ENCODE measurements at places on chromosomes 16 and 17.

- DNase-seq: no peak
Measured at GRCh38 chr16:555528-556473, 4.4 kb upstream of the PRR35 start.

DNA sequence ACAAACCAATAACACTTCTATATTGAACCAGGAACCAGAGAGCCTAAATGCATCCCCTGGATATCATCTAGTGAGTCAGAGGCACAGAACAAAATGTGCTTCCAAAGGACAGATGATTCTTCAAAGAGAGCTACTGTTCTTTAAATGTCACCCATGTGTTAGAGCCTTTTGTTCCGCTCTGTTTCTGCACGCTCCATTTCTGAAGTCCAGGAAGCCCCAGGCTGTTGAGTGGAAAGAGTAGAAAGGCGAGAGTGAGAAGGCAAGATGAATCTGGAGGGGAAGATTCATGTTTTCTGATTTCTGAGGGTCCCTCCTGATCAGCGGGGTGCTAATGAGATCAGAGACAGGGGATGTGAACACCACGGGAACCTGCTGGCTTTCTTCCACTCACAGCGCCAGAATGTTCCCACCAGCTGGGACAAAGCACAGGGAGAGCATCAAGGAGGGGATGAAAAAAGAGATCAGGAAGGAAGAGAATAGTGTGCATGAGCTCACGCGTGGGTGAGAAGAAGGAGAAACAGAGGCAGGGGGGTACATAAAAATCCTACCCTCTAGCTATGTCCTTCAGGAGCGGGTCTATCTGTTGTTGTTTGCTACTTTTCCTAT is 559.9 kb upstream of the HSBP1 start:
- DNase-seq: no peak

DNA sequence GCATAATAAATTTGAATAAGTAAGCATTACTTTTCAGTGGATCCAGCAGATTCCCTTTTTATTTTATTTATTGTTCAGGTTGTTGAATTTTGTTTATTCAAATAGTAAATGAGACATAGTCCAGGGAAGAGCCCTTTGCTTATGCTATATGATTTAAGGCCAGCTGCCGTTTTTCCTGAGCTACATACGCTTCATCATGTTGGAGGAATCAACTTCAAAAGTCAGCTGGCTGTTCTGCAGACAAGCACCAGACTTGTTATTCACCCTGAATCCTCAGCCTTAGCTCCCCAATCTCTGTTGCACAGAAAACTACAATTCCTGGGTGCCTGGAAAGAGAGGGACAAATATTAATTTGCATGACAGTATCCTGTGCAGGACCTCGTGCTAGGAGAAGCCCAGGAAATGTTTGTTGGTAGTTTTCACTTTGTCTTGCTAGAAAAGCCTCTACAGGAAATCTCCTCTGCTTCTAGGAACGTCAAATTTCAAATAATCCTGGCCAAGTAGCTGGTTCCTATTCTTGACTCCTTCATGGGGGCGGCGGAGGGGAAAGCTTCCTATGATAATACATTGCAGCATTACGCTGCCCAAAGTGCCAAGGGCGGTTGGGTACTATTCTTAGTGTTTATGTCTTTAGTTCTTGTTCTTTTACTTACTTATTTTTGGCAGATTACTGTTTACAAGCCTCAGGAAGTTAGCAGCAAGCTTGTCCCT is 101.6 kb downstream of the PRKCA start:
- DNase-seq: no peak

DNA sequence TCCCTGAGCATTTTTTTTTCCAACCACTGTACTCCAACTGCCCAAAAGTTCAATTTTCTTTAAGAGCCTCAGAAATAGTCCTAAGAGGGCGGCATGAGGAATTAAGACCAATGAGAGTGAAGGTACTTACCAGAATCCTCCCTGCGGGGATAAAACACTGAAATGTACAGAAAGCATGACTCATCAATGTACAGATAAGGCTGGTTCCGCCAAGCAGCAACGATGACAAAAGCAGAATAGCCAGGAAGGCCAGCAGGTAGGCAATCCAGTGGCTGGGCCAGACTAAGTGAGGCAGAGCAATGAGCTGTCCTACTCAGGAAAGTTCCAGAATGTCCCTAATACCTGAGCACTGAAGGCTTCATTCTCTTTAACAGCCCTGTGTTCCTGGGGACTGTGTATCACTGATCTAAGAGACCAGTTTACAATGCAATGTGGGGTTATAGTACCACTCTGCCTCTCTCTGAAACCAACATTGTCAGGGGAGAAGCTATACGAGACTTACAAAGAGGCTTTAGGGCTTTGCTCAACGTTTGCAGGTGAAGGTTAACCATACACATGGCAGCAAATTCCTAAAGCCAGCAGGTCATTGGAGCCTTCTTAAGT is 11.0 kb upstream of the GPR139 start:
- no peak for DNase-seq

GRCh38 chr16:54487933-54488332 is 201.3 kb upstream of the IRX3 start:
- no peak for DNase-seq
